ENCODE measurements at places on chromosomes 5 and 9. TPM values are rescaled to one million over a fixed set of nuclear protein-coding genes. Genes with fewer than 3 reads are reported as not detected.
A peak's percentile ranks its signal among the peaks of the same experiment; 100 is the strongest.

DNA sequence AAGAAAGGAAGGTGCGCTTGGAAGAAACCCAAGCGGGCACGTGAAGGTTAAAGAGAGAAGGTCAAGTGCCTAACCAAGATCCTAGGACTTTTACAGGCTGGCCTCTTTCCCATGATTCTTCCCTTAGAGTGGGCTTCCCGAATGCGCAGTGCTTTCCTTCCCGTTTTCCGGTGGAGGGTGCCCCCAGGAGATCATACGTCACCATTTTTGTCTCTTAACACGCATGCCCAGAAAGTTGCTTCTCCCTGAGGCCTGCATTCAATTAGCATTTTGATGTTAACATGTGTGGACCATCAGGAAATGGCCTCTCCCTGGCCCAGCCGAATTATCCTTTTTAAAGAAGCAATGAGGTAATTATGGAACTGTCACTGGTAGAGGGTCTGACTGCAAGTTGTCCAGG lies 1.9 kb upstream of the RUSC2 start:
- peaks cover 35% of the 10 kb centered on the region for H3K4me1 ChIP-seq
- H3K36me3 ChIP-seq = peaks cover 5% of the 10 kb centered on the region
- peak overlapping the region; percentile 35 for H3K4me3 ChIP-seq

DNA sequence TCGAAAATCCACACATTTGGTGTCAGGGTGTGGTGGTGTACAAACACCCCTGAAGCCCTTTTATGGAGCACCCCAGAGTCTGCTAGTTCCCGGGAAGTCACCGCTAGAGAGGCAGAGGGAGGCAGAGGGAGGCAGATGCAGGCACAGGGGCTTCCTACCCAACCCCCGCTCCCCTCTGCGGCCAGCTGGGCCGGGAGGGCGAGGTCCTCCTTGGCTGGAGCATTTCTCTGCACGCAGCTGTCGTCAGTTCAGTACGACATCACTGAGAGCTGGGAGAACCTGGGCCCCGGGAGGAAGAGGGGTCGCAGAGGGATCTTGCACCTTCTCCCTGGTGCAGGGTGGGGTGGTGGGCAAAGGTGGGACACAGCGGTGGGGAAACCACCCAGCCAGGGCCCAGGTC lies 15.8 kb upstream of the UBAC1 start:
- H3K36me3 ChIP-seq = no peaks in the 10 kb centered on the region
- H3K27me3 ChIP-seq = peaks cover 4% of the 10 kb centered on the region
- H3K4me1 ChIP-seq = no peaks in the 10 kb centered on the region
- no peak for DNase-seq

- H3K27me3 ChIP-seq = peaks cover 7% of the 10 kb centered on the region
- H3K4me1 ChIP-seq = peaks cover 13% of the 10 kb centered on the region
- no peaks in the 10 kb centered on the region for H3K36me3 ChIP-seq
- DNase-seq = no peak
- no peak overlapping the region for H3K4me3 ChIP-seq
Observed at GRCh38 chr9:85917756-85918155, 23.2 kb upstream of the NAA35 start.

- no peak overlapping the region for H3K27ac ChIP-seq
- DNase-seq = no peak
- H3K4me1 ChIP-seq = peaks cover 34% of the 10 kb centered on the region
- peaks cover 5% of the 10 kb centered on the region for H3K27me3 ChIP-seq
- H3K4me3 ChIP-seq = no peak overlapping the region
Observed at GRCh38 chr5:149036168-149036567, 26.7 kb downstream of the SH3TC2 start.

DNA sequence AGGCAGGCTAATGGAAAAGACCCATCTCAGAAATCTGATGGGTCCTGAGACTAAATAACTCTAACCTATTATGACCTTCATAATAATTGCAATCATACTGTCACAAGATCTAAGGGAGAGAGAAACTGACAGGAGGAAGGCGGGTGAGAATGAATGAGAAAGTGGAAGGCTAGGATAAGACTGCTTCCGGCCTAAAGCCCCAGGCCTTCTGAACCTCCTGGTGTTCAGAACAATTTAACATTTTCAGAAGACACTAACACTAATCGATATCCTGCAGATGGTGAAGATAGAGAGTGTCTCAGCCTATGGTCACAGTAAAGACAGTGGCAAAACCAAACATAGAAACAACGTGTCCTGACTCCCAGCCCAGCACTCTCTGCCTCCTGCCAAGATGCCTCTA lies 1.2 kb downstream of the RPS14 start:
- peaks cover 40% of the 10 kb centered on the region for H3K4me1 ChIP-seq
- H3K36me3 ChIP-seq = peaks cover 51% of the 10 kb centered on the region
- H3K4me3 ChIP-seq = peak overlapping the region; percentile 92
- peak overlapping the region; percentile 100 for H3K27ac ChIP-seq

GRCh38 chr9:99622679-99623078 lies 199.0 kb upstream of the NR4A3 start:
- no peak overlapping the region for H3K4me3 ChIP-seq
- no peaks in the 10 kb centered on the region for H3K4me1 ChIP-seq
- DNase-seq = no peak
- peaks cover 2% of the 10 kb centered on the region for H3K27me3 ChIP-seq

GRCh38 chr5:32621256-32621655 lies 35.9 kb downstream of the SUB1 start:
- H3K36me3 ChIP-seq = no peaks in the 10 kb centered on the region
- no peak overlapping the region for H3K4me3 ChIP-seq
- DNase-seq = no peak

- no peaks in the 10 kb centered on the region for H3K4me1 ChIP-seq
- peaks cover 4% of the 10 kb centered on the region for H3K27me3 ChIP-seq
- H3K27ac ChIP-seq = no peak overlapping the region
- H3K4me3 ChIP-seq = no peak overlapping the region
Observed at GRCh38 chr5:111043712-111044506, 27.6 kb upstream of the TSLP start.

- no peaks in the 10 kb centered on the region for H3K27me3 ChIP-seq
- no peak overlapping the region for H3K4me3 ChIP-seq
- DNase-seq = no peak
- no peaks in the 10 kb centered on the region for H3K36me3 ChIP-seq
- no peak overlapping the region for H3K27ac ChIP-seq
Observed at GRCh38 chr5:125154301-125155110, 408.1 kb upstream of the ZNF608 start.

DNA sequence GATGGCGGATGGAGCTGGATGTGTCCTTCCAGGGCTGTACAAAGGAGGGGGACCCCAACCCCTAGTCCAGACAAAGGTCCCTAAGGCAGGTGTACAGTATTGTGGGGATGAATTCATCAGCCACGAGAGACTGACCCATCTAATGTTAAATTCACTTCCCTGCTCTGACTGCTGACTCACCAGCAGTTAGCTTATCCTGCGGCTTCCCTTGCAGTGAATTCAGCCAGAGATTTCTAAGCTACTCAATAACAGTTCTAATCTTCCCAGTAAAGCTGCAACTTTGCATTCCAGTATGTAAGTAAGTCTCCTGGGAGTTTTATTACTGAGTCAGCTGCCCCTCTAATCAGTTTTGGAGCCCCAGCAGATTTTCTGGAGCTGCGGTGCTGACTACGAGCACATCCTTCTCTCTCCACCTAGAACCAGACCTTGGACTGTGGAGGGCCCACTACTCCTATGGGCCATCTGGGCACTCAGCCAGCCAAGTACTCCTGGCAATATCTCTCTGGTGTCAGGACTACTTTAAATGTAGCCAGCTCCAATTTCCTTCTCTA lies 16.1 kb downstream of the B4GALT1 start:
- peaks cover 72% of the 10 kb centered on the region for H3K4me1 ChIP-seq
- no peak overlapping the region for H3K27ac ChIP-seq
- H3K27me3 ChIP-seq = peaks cover 2% of the 10 kb centered on the region
- no peak overlapping the region for H3K4me3 ChIP-seq

GRCh38 chr5:155052532-155052931 lies 39.0 kb downstream of the KIF4B start:
- H3K4me3 ChIP-seq = no peak overlapping the region
- no peaks in the 10 kb centered on the region for H3K4me1 ChIP-seq
- H3K27ac ChIP-seq = no peak overlapping the region
- no peak for DNase-seq
- H3K27me3 ChIP-seq = peaks cover 13% of the 10 kb centered on the region
- H3K36me3 ChIP-seq = no peaks in the 10 kb centered on the region

DNA sequence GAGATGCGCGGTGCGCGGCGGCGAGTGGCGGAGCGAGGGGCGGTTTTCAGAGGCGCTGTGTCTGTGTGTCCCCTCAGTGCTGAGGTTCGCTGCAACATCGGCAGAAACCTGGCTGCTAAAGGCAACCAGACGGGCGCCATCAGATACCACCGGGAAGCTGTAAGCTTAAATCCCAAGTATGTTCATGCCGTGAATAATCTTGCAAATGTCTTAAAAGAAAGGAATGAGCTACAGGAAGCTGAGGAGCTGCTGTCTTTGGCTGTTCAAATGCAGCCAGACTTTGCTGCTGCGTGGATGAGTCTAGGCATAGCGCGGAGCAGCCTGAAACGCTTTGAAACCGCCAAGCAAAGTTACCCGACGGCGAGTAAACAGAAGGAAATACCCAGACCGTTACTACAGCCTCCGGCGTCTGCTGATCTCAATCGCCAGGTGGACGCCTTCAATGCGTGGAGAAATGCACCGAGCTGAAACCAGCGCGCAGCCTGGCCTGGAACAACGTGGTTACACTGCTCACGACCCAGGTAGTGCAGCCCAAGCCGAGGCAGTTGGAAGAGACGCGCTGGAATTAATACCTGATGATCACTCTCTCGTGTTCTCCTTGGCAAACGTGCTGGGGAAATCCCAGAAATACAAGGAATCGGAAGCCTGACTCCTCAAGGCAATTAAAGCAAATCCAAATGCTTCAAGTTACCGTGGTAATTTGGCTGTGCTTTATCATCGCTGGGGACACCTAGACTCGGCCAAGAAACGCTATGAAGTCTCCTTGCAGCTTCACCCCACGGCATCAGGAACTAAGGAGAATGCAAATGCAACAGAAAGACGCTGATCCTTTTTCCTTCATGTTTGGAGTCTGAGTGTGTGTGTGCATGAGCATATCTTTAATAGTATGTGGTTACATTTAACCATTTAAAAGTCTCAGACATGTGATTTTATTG lies 15.9 kb downstream of the OR2V1 start:
- peak overlapping the region; percentile 20 for H3K4me3 ChIP-seq
- peaks cover 51% of the 10 kb centered on the region for H3K27me3 ChIP-seq
- peaks cover 8% of the 10 kb centered on the region for H3K4me1 ChIP-seq
- no peak overlapping the region for H3K27ac ChIP-seq

GRCh38 chr5:170809551-170809950 lies 26.0 kb downstream of the GABRP start:
- no peak for DNase-seq
- H3K36me3 ChIP-seq = no peaks in the 10 kb centered on the region
- no peak overlapping the region for H3K4me3 ChIP-seq
- H3K27me3 ChIP-seq = no peaks in the 10 kb centered on the region
- H3K27ac ChIP-seq = no peak overlapping the region

- H3K27me3 ChIP-seq = peaks cover 2% of the 10 kb centered on the region
- DNase-seq = no peak
- no peak overlapping the region for H3K27ac ChIP-seq
Observed at GRCh38 chr9:32918628-32919027, 82.8 kb downstream of the APTX start.

DNA sequence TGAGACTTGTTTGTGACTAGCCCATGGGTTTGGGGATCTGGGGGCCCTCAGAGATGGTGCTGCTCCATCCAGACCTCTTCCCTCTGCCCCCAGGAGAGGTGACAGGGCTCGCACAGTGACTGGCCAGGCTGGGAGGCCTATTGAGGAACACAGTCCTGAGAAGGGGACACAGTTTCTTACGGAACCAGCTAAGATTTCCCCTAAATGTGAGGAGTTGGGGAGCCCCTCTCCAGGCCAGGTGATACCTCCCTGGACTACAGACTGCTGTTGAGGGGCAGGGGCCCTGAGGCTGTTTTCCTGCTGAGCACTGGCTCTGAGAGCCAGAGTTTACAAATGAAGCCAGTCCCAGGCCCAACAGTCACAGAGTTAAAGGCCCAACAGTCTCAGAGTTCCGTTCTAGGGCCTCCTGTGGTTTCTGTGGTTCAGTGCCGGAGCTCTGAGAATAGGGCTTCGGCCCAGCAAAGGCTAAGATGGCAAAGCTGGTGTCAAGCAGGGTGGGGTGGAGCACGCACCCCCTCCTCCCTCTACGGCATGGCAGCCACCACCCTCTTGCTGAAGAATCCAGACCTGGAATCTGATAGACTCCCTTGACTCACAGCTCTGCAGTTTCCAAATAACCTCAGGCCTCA lies 1.1 kb upstream of the SEMA4D start:
- H3K4me3 ChIP-seq = peak overlapping the region; percentile 87
- H3K27ac ChIP-seq = peak overlapping the region; percentile 94
- H3K36me3 ChIP-seq = peaks cover 19% of the 10 kb centered on the region
- peaks cover 89% of the 10 kb centered on the region for H3K4me1 ChIP-seq
- DNase-seq = peak; percentile 61
- H3K27me3 ChIP-seq = no peaks in the 10 kb centered on the region

GRCh38 chr9:123946101-123946821 lies 16.3 kb upstream of the DENND1A start:
- DNase-seq = no peak
- H3K36me3 ChIP-seq = no peaks in the 10 kb centered on the region
- no peak overlapping the region for H3K4me3 ChIP-seq
- no peak overlapping the region for H3K27ac ChIP-seq
- no peaks in the 10 kb centered on the region for H3K4me1 ChIP-seq
- peaks cover under 1% of the 10 kb centered on the region for H3K27me3 ChIP-seq

DNA sequence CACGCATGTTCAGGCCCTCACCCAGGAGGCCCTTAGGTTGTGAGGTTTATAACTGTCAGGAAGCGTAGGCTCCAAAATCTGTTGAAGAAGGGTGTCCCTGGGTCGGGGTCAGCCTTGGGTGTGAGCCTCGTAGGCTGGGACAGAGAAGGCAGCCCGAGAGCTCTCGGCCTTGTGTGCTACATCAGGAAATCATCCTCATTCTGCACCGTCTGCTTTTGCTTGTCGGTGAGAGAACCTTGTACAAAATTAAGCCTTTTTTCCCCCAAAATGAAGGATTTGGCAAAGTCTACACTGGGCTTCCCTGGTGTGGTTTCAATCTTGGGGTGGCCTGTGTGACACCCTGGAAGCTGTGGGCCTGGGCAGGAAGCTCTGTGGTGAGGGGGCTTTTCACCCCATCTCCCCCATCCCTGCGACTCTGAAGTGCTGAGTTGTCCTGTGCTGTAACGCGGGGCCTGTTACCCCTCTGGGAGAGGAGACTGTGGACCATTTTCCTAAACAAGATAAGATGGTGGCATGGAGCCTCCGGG lies 55.3 kb downstream of the AHRR start:
- no peak overlapping the region for H3K4me3 ChIP-seq
- H3K36me3 ChIP-seq = peaks cover 26% of the 10 kb centered on the region
- peak; percentile 0 for DNase-seq

PCDHB9 gene
- not detected for total RNA-seq

SCGB3A2 gene
- total RNA-seq = not detected

GRM6 gene
- not detected for total RNA-seq

ANKRD18B gene
- total RNA-seq = 3.5 TPM

ZNF454 gene
- total RNA-seq = not detected

TSLP gene
- 0.47 TPM for total RNA-seq

CTSV gene
- 0.24 TPM for total RNA-seq

GOLPH3 gene
- 85.1 TPM for total RNA-seq

PTGDS gene
- total RNA-seq = not detected

SHOC1 gene
- not detected for total RNA-seq

LECT2 gene
- not detected for total RNA-seq

ARAP3 gene
- total RNA-seq = 7.2 TPM

SPATA31C1 gene
- total RNA-seq = not detected
